ENCODE measurements at places on chromosomes 13 and 19.

DNA sequence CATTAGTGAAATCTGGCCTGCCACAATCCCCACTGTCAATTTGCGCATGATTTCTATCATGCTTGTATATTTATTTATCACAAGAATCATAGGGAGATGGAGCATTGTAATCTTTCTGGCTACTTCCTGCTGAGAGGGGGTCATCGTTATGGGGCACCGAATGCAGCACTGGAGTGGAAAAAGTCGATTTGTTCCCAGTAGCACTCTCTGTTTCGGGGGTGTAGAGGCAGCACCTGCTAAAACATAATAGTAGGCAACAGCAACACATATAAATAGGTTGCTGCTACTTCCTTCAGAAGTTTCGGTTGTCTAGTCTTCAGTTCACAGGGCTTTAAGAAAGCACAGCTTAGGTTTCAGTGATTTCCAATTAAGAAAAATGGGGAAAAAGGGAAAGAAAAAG is 23.4 kb upstream of the CEACAM21 start:
- no peak for DNase-seq

DNA sequence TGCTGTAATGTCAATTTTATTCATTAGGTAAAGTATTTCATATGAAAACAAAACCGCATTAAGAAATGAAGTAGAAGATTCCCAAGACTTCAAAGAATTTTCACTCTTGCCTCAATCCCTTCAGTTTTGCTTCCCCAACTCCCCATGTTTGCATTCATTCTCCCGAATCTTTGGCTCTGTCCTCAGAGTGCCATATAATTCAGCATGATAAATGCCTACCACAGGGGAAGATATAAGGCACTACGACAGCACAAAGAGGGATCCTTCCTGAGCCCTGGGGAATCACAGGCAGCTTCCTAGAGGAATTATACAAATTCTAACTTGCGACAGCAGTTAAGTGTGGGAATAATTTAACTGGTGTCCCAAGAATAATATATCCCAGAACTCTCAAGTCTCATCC is 68.5 kb downstream of the TSC22D1 start:
- no peak for DNase-seq

DNA sequence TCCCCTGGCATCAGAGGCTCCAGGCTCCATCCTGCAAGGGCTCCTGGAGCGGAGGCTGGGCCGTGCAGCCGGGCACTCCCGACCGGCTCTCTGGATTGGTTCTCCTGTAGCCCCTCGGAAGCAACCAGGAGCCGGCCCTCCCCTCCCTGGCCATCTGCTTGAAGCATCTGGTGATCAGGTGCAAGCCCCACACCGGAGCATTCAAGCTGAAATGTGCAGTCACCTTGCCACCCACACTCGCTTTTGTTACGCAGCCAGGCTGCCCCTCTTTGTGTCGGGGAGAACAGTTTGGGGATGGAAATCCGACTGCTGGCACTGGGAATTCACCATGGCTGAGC is 258.8 kb downstream of the ZNF536 start:
- DNase-seq: no peak

DNA sequence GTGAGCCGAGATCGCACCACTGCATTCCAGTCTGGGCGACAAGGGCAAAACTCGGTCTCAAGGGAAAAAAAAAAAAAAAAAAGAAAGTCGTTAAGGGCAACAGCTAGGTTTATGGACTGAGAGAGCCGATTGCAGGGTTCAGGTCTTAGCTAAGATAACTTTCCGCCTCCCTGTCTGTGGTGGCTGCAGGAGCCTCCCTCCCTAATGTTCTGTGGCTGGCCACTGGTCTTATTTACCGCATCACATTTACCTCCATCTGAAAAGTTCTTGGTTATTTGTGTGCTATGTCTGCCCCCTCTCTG is 722 bp upstream of the CRTC1 start:
- no peak for DNase-seq

DNA sequence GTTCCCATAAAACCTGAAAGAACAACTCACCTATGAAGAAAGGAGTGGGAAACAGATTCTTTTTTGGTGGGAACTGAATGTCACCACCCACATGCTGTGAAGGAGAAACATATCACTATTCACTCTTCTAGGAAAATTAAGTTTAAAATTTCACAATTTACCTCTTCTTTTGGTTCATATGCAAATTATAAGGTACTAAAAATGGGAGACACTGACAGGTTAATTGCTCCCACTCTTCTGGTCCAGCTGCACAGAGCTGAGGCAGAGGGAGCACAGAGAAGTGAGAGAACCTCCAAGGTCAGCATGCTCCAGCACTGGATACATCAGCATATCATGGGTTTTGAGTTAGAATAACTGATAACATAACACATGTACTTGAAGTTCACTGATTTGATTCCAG is 186.9 kb downstream of the FGF14 start:
- DNase-seq: no peak

DNA sequence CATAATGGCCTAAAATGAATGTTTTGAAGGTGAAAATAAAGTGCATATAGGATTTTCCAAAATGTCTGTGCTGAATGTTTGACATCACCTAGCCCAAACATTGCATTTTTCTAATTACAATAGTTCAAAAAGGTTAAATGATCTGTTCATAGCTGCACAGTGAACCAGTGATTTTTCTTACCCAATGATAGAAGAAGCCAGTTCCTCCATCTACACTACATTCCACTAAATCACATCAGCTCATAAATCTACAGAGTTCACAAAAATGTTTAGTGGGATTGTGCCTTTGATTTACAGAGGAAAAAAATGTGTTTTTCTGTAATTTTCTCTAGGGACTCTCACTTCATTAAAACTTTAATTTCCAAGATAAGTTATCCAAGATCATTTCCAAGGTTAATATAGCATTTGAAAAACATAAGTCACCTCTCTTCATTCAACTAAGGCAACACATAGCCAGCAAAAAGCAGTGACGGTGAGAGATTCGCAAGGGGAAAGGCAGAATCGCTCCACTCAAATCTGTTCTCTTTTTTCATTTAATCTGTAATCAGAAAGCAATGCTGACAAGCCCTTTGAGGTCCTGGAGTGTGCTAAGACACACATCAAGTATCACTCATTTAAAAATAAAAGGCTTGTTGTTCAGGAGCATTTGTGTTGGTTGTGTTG is 194.0 kb downstream of the FGF14 start:
- no peak for DNase-seq

- DNase-seq: no peak
Measured at GRCh38 chr13:73717632-73718031, 416.6 kb downstream of the KLF12 start.

GRCh38 chr19:40332669-40333068 is 15.5 kb downstream of the C19orf47 start:
- no peak for DNase-seq

DNA sequence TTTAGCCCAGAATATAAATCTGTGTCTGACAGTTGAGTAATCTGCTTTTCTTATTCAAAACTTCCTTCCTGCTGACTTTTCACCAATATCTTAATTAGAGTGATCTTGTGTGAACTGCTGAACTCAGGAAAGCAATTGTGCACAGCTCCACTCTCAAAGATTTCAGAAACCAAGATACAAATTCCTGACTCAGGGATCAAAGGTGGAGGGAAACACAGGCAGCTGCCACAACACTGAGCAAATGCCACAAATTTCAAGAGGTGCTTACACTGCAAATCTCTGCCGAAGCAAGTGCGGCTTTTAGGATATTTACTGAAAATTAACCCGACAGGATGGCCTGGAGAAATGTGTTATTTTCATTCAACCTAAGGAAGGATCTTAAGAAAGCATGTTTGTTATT is 111.4 kb downstream of the STOML3 start:
- no peak for DNase-seq

- peak; percentile 69 for DNase-seq
Measured at GRCh38 chr19:4369109-4369887, 25.9 kb downstream of the MPND start.

- no peak for DNase-seq
Measured at GRCh38 chr19:43504426-43505185, at the start of gene PHLDB3. Gene PHLDB3 (minus strand): TSS chr19:43504746. CDS start chr19:43504118, 628 bp downstream.
